ENCODE measurements at places on chromosomes 2 and 18.

DNA sequence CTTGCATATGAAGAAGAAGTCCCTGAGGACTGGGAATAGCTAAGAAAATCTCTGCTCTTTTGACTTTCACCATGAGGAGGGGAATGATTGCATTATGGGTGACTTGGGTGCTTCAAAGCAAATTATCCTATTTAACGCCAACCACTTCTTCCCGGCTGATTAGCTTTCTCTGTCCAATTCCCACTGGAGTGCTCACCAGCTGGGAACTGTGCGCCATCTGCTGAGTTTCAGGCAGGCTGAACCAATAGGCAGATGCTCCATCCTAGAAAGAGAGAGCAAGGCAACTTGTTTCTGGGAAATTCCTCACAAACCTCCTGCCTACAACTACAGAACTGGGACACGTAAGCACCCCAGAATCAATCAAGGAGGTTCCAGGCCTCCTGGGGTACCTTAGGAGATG is 49.4 kb downstream of the POLE4 start:
- DNase-seq, result no peak

DNA sequence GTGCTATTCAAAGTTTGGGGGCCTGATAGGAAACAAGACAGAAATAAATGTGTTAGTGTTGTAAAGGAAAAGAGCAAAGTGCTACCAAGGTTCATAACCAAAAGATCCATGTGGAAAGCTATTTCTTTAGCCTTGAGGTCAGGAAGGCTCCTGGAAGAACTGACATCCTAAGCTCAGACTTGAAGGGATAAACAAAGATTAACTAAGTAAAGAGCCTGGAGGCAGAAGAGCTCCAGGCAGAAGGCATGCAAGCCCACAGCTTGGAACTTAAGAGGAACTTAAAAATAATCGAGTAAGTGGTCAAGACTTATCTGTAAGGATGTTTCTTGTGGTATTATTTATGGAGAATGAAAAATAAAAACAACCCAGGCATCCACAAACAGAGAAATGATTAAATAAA is 245.0 kb upstream of the MGAT5 start:
- no peak for DNase-seq

GRCh38 chr18:56977771-56978170 is 169.1 kb upstream of the BOD1L2 start:
- no peak for DNase-seq

DNA sequence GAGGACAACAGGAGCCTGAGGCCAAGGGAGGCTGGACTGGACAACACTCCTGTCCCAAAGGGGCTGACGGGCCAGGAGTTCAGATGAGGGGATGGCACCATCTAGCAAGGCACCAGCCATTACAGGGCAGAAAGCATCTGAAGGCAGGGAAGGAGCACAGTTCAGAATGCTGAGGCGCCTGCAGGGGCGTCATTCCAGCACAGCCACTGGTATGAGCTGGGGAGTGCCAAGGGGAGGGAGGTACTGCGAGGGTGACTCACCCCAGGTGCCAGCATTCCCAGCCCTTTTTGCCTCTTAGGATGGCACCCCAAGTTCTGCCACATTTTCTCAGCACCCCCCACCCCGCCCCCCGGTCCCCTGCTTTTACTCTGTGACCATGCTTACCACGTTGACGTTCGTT is 129.8 kb upstream of the EPAS1 start:
- DNase-seq, result no peak

DNA sequence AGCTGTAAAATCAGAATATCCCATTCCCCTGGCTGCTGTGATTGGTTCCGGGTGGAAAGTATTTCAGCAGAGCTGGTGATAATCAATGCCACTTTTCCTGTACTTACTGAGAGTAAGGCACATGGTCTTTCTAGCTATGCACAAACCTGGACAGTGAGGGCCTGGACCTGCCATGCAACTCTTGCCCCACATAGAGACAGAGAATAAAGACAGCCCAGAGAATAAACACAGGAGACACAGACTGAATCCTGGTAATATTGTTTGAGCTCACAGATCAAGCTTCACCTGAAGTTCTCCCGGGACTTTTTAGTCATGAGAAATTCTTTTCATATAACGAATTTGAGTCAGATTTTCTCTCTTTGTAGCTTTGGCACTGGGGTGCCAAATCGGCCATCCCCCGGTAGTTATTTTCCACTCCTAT is 81.9 kb downstream of the ACAA2 start:
- DNase-seq, result no peak

- no peak for DNase-seq
Observed at GRCh38 chr18:46253498-46253897, 149.3 kb downstream of the HAUS1 start.

DNA sequence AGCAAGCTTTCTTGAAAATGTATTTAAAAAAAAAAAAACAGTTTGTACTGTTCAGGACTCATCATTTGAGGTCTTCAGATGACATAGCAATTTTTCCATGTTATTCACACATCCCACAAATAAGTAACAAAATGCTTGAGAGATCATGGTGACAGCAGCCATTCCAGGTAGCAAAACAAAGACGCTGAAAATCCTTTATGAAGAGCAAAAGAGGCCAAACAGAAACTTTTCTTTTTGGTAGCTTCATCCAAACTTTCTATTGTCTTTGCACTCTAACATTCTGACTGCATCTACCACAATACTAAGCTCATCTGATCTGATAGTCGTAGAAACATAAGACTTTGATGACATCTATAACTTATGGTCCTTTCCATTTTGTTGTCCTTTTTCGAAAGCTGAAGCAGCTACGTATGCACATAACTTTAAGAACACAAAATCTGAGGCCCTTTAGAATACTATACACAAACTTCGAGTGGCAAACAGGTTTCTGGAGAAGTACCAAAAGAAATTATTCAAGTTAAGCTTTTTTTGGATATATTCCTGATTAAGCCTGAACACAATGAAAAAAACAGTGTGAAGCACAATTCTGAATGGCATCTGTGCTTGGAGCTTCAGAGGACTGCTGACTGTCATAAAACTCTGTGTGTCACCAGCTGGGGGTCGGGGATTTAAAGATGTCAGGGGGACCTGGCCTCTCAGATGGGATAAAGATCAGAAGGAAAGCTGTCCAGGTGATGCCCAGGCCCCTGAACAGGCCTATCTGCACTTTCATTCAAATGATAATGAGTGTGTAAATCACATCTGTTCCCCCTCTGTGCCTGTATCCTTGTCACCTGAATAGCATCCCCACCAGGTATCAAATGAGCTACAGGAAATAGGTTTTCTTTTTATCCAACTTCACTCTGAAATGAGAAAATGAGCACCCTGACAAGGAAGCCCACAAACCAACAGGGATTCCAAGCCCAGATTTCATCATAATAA is 75.8 kb downstream of the ZEB2 start:
- DNase-seq, result no peak

- no peak for DNase-seq
Observed at GRCh38 chr2:40435426-40436092, 16.3 kb downstream of the SLC8A1 start.

GRCh38 chr2:218990612-218991011 is 2.6 kb downstream of the CRYBA2 start:
- DNase-seq, result no peak

DNA sequence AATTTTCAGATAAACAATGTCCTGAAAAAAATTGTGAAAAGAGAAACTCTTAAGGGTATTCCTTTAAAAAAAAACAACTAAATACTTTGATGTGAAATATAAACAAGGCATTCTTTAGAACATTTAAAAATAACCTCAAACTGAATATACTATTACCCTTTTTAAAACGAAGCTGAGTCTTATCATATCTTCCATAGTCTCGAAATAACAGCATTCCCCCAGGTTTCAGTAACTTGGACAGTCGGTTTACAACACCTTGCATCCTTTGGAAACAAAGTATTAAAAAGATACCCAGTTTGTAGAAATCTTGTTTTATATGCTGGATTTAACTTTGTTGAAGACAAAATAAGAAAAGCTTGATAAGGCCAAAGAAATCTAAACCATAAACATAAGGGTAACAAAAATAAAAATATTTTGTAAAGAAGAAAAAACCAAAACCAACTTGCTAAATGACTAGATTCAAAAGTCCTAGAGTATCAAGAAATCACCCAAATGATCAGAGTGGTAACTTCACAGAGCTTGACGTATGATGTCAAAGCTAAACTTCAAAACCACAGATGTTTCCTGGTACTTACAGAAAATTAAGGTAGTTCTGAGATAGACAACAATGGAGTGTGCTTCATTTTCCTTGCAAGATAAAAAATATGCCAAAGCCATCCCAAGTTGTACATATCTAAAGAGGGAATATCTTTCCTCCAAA is 107.8 kb downstream of the METTL8 start:
- no peak for DNase-seq

DNA sequence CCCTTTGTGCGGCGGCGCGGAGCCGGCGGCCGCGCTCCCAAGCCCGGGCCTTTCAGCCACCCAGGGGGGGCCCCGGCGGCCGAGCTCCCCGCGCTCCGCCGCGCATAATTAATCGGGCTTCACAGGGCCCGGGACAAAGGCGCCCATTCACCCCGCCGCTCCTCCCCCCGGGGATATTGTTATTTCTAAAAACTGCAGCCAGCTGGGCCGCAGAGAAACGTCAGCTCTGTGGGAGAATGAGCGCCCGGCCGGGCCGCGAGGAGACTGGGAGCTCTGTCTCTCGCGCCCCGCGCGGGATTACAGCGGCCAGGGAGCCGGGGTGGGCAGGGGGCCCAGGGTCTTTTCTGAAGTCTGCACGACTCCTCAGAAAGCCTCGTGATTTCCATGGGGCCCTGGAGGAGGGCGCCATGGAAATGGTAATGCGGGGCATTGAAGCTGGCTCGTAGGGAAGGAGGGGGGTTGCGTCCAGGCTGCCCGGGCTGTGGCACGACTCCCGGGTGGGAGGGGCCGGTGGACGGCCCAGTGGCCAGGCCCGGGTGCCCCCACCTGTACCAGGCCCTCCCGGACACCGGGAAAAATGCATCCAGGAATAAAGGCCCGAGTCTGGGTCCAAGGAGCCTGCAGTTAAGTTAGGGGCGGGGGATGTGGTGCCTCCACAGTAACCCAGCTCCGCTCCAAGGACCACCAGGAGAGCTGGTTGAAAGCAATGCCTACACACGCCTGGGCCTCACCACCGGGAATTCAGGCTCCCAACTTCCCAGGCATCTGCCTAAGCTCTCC is 125.3 kb downstream of the ZFP36L2 start:
- no peak for DNase-seq

DNA sequence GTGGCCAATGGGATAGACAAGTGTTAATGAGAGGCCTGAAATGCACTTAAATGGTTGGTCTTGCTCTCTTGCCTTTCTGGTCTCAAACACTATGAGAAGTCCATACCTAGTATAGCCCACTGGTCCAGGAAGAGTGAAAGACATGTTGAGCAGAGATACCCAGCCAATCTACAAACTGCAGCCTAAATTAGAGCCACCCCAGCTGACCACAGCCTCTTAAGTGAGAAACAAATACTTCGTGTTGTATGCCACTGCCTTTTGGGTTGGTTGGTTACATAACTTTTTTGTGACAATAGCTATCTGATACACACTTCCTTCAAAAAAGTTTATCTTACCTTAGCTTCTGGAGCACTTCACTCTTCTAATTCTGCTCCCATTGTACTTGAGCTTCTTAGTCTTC is 8.8 kb upstream of the EXOC6B start:
- DNase-seq, result no peak

GRCh38 chr2:238382381-238382781 is 44.3 kb upstream of the ASB1 start:
- DNase-seq, result no peak

DNA sequence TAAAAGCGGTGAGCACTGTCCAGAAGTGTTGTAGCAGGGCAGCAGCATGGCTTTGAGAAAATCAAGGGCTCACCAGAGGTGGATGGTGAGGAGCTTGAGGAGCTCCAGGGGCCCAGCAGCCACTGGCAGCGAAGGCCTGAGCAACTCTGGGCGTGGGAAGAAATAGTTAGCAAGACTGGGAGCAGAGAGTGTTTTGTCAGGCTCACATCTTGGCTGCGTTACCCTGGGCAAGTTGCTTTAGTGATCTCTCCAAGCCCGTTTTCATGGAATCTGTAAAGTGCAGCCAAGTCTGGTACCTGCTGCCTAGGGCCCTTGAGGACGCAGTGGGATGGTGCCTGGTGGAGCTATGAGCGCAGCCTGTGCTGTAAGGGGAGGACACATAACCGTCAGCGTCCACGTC is 78.3 kb downstream of the SH3BP4 start:
- no peak for DNase-seq

DNA sequence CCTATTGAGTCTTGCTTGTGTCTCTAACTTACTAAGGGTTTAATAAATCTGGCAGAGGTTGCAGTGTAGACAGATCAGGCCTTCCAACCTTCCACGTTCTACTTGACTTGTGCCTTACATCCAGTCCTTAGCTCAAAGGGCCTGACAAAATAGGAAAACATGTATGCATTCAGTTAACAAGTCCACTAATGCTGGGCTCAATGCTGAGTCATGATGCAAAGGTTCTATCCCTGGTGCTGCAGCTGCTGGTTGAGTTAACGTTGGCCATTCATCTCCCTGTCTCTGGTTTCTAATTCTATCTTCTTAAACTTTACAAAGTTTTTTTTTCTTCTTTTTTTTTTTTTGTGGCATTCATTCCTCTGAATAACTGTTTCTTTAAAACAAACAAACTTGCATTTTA is 46.3 kb upstream of the ITGB6 start:
- DNase-seq, result no peak

- DNase-seq, result no peak
Observed at GRCh38 chr18:54173980-54174630, 50.4 kb downstream of the MBD2 start.

GRCh38 chr2:178819992-178820391 is 12.8 kb upstream of the TTN start:
- DNase-seq, result peak; percentile 25

DNA sequence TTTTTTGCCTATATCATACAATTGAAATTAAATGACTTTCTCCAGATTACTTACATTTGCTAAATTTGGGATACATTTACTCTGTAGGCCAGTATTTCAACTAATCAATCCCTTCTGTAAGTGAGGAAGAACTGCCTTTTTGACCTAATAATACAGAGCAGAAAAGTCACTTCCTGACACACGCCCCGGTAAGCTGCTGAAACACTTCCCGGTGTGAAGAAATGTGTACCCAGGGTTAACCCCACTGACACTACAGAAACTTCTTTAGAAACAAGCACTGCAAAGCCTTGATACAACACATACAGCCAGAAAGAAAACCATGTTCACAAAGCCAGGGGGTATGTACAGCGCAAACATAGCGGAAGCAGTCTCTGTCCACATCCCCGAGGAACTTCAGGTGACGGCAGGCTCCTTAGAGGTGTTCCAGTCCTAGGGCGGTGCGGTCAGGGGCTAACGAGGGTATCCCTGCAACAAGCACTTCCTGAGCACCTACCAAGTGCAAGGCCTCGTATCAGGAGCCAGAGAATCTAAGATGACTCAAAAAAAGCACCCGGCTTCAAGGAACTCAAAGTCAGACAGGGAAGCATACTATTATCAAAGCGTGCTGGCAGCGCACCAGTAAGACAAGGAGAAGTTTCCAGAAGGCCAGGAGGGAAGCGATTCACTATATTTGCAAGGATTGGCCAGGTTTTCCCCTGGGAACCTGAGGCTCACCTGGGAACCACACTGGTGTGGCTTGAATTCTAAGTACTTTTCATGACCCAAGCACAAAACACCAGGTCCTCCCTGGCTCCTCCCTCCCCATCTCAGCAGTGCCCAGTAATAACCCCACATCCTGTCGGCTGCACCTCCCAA is 46.6 kb downstream of the ZNF516 start:
- DNase-seq, result no peak

Measured in GM20000 (cell line).